Breast epithelium (tissue), 4 donors: ENCODE measurements at places on chromosomes 1 and 21. TPM values are rescaled to one million over a fixed set of nuclear protein-coding genes. Genes with fewer than 3 reads are reported as not detected.
A peak's percentile ranks its signal among the peaks of the same experiment; 100 is the strongest.

The TINAGL1 gene
- 187 TPM for total RNA-seq

The SLAMF9 gene
- not detected for total RNA-seq

The CACNA1S gene
- not detected for total RNA-seq

The FALEC gene
- total RNA-seq: not detected

The ANXA9 gene
- total RNA-seq: not detected

The GPX7 gene
- total RNA-seq: 24.7 TPM

The POU3F1 gene
- total RNA-seq: 0.29 TPM

- DNase-seq: no peak
Measured at GRCh38 chr1:157311730-157312081, 173.5 kb upstream of the ETV3 start.

- no peak for DNase-seq
Measured at GRCh38 chr1:38274974-38275373, 228.4 kb upstream of the POU3F1 start.

- DNase-seq: peak; percentile 40
Measured at GRCh38 chr1:65075123-65075976, 72.7 kb upstream of the AK4 start.

DNA sequence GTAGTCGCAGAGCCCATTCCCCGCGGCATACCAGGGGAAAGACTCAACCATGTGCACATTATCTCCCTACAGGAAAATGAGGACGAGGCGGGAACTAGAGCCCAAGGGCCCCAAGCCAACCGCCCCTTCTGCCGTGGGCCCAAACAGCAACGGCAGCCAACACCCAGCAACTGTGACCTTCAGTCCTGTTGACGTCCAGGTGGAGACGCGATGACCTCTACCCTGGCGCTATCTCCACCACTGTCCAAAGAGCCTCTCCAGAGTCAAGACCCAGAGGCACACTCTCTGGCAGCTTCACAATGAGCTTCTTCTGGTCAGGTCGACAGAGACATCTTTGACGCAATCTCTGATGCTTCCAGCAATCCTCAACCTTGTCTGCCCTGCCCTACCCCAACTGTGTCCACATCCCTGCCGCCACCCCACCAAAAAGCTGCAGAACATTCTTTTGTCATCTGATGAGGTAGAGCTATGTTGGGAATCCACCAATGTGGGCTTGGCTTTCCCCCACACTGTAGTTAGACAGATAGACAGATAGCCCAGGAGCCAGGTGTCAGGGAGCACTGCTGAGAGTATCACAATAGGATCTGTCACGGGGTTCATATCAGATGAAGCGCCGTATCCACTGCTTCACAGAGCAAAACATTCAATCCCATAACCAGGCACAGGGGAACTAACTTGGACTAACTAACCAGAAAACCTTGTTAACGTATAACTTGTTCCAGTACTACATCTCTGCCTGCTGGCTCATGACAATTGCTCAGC, 37.4 kb upstream of the SRRM1 start:
- DNase-seq: no peak

- DNase-seq: peak; percentile 54
Measured at GRCh38 chr1:162690672-162691434, 58.6 kb downstream of the DDR2 start.

DNA sequence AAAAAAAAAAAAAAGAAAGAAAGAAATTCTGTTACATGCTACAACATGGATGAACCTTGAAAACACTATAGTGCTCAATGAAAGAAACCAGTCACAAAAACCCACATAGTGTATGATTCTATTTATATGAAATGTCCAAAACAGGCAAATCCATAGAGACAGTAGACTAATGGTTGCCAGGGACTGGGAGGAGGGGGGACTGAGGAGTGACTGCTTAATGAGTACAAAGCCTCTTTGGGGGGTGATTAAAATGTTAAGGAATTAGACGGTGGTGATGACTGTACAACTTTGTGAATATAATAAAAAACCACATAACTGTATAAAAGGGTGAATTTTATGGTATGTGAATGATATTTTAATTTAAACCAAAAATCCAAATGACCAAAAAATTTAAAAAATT, 116.0 kb upstream of the GUCA2B start:
- no peak for DNase-seq

GRCh38 chr1:218633238-218633988, 288.3 kb downstream of the TGFB2 start:
- no peak for DNase-seq
